IPS DF 19.7 (cell line): ENCODE measurements at places on chromosomes 6 and 20.

DNA sequence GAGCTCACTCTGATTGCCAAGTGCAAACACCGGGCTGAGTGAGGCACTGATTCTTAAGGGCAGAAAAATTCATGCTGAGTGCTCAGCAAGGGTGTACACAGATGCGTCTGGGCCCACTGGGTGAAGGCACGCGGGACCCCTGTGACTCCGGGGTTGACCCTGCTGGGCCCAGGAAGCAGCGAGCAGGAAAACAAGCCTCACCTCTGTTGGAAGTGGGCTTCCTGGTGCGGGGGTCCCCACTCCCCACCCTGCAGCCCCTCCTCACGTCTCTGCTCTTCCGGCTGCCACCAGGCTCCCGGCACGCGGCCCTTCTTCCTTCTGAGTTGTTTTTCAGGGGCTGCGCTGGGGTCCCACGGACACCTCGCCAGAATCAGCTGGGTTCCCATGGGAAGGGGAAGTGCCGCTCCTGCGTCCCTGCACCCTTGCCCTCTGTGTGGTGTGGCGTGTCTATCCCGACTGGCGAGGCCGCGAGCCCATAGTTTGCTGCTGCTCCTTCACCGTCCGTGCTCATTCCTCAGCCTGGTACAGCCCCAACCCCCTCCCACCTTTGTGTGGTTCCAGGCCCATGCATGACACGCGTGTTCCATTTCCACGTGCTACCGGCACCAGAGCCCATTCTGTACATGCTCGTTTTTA lies 80.6 kb upstream of the BHLHE23 start:
- DNase-seq, result no peak

- DNase-seq, result no peak
Observed at GRCh38 chr20:46568570-46569129, 18.2 kb upstream of the OCSTAMP start.

DNA sequence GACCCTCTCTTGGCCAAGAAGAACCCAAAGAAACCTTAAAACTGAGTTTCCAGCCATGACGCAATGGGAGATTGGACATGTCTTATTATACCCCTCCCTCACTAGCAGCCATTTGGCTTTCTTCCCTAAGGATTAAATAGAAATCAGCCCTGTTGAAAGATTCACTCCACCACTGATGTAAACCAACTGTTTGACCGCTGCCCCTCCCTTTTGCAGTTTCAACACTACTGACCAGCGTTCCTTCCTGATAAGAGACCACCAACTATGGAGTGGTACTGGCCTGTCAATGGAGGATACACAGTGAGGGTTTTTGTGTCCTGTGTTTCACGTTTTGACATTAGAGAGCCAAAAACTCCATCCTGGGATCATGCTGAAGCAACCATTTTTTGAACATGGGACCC lies 53.2 kb upstream of the CD2AP start:
- DNase-seq, result no peak

- no peak for DNase-seq
Observed at GRCh38 chr6:44258325-44258863, 1.1 kb upstream of the SLC35B2 start.

GRCh38 chr6:41371992-41372831 lies 36.8 kb downstream of the NCR2 start:
- DNase-seq, result no peak

DNA sequence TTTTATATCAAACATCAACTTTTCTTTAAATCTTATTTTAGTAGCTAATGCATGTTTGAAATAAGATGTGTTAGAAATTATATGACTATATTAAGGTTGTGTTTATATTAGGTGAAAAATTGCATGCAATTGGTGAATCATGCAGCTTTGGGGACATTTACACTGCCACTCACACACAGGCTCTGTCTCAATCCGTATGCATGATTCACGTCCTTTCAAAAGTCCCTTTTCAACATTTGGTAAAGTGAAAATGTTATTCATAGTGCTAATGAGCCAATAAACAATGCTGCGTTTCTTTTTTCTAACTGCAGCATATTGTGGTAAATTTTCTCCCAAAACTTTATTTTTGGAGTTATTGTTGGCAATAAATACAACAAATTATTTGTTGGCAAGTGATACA lies 198.0 kb downstream of the FUT9 start:
- DNase-seq, result no peak

GRCh38 chr6:24683297-24684296 lies 16.7 kb downstream of the ACOT13 start:
- DNase-seq, result no peak

GRCh38 chr6:37741757-37742400 lies 44.2 kb upstream of the MDGA1 start:
- DNase-seq, result no peak

DNA sequence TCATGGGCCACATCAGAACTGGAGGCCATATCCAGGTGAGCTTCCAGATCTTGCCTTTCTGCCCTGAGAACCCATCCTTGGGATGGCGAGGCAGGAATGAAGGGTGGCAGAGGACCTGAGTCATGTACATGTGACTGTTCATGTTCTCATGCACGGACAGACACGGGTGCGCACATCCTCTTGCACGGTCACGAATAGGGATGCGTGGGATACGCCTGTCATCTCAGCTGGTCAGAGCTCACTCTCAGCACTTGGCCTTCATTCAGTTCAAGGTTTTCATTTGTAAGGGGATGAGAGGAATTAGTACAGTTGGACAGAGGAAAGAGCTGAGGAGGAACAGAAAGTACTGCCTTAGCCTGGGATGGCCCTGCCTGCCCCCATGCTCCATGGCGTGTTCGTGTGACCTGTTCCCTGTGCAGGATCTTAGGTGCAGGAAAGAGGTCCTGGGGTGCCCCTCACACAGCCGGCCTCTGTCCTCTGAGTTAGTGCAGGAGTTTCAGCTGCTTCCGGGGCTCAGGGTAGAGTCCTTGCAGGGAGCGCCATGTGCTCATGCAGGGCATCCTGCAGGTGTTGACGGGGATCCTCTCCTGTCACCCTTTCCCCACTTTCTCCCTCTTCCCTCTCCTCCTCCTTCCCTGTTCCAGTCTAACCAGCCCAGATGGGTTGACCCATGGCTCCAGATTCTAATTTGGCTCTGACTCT lies 173.4 kb downstream of the DTNBP1 start:
- no peak for DNase-seq

DNA sequence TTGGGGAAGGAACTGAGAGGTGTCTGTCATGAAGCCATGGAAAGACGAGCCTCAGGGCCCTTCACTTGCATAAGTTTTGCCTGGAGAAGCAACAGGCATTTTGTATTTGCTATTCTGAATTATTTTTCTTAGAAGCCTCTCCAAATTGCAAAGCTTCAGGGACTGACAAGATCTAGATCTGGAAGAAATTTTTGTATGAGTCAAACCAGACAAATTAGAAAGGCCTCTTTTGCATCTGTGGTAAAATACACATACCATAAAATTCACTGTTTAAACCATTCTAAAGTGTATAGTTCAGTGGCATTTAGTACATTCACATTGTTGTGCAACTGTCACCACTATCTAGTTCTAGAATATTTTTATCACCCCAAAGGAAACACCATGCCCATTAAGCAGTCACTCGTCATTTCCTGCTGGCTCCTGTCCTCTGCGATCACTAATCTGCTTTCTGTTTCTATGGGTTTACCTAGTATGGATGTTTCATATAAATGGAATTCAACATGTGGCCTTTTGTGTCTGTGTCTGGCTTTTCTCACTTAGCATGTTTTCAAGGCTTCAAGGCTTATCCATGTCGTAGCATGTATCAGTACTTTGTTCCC lies 269.1 kb downstream of the PHF3 start:
- DNase-seq, result no peak

- no peak for DNase-seq
Observed at GRCh38 chr6:147173140-147173539, 31.1 kb upstream of the STXBP5 start.

GRCh38 chr20:44643596-44644229 lies 7.8 kb downstream of the ADA start:
- DNase-seq, result no peak

DNA sequence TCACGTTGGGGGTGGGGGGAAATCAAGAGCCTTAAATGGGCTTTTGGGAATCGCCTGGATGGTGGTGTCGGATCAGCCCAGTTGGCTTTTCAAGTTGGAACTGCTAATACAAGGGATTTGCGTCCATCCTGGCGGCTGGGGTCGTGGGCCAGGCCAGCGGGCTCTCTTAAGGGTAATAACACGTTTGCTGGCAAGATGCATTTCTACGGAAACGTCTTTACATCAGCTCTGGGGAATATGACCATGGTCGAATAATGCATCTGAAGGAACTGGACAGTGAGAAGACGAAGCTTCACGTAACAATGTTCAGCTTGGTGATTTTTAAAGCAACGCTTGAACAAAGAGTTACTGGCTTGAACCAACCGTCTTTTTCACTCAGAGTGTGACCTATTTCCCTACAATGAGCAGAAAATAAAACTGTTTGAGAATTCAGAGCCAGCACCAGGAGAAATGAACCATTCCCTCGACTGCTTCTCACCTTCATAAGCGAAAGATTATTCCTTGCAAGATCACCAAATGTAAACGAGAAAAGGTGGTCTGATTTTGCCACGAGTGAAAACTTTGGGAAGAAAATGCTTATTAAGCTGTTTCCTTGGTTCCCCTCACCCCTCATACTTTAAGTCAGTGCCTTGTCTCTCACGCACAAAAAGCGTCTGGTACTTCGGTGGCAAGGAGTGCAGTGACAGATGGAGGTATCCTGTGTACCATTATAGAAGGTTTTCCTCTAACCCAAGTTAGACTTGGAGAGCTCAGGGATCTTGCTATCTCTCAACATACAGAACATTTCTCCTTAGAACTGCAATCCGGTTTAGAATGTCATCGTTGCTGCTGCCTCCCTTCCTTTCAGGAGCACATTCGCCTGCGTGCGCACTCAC lies 1.4 kb upstream of the MARCKS start:
- no peak for DNase-seq

DNA sequence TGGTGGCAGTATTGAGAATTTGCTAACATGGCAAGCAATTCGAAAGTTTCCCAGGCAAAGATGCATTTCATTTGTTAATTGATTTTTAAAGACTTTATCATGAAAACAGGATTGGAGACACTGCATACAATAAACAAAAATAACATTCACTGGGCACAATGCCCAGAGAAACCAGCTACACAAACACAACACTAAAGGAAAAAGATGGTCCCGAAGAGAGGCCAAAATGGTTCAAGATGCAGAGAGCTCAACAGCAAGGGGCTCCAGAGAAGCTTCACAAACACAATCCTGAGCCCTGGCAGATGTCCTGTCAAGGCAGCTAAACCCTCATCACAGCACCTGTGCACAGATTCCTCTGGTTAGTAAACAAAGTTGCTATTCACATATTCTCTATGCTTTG lies 79.3 kb downstream of the INSM1 start:
- DNase-seq, result no peak

DNA sequence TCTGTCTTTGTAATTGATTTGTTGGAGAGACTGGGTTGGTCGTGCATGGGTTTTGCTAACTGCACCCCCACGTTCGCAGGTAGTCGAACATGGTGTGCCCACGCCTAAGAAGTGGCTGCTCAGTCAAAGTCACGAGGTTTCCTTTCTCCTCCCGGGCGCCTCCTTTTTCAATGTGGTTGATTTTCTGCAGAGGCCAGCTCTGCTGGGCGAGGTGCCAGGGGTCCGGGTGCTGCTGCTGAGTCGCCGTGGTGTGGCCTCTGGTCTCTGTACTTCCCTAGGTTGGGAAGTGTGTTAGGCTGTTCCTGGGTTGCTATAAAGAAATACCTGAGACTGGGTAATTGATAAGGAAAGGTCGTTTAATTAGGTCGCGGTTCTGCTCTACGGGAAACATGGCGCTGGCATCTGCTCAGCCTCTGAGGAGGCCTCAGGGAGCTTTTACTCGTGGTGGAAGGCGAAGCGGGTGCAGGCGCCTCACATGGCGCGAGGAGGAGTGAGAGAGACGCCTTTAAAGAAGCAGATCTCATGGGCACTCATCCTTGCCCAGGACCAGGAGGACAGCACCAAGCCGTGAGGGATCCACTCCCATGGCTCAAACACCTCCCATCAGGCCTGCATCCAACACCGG lies 14.1 kb downstream of the OSBPL2 start:
- no peak for DNase-seq

GRCh38 chr6:158703111-158703836 lies 53.4 kb downstream of the SYTL3 start:
- no peak for DNase-seq

DNA sequence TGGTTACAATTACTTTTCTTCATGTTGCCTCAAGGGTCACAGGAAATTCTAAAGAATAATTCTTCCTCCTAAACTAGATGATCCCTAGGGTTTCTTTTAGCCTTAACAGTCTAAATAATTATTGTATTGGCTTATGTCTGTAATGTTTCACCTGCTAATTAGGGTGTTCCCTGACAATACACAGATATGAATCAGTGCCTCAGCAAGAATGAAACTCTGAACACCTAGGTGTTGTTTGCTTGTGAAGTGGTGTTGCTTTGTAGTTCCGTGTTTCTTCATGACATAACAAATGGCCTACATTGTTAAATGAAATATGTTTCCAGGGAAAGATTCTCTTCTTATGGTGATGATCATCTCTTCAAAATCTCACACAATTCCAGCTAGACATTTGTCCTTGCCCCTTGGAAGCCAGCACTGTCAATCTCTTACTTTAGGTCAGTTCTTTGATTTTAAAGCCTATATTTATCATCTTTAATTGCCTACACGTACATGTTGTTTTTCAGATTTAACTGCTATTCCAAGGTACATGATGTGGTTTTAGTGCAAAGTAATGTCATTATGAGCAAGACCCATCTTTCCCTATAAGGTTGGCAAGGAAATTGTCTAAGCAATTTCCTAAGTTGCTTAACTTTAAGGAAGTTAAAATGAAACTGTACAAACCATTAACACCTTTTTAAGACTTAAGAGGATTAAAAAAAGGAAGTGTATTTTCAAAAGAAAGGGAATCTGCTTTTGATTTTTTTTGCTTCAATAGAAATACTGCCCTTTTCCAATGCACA lies 111.9 kb downstream of the TBC1D7 start:
- no peak for DNase-seq

DNA sequence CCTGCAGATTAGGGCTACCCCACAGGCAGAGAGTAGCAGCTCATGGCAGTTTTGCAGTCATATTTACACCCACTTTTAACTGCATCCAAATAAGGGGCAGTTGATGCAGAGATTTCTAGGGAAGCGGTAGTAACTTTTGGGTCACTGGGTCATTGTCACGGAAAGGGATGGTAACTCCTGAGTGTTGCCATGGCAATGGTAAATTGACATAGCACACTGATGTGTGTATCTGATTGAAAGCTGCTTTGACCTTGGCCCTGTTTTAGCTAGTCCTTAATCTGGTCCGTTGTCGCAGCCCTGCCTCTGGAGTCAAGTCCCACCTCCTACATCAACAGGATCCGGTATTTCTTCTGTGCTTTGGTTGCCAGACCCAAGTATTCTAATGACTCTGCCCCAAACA lies 199.1 kb upstream of the TCF21 start:
- no peak for DNase-seq

DNA sequence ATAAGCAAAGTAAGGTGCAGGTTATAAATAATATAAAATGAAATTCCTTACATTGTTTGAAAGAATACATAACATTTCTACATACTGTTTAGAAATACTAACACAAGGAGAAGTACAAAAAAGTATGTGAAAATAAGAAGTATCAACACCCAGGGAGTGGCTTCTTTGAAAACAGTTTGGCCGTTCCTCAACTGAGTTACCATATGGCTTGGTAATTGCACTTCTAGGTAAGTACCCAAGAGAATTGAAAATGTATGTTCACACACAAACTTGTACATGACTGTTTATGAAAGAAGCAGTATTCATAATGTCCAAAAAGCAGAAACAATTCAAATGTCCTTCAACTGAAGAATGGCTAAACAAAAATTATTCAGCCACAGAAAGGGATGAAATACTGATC lies 30.7 kb downstream of the PAK5 start:
- no peak for DNase-seq
